ENCODE measurements at places on chromosomes 7 and 10. TPM values are rescaled to one million over a fixed set of nuclear protein-coding genes. Genes with fewer than 3 reads are reported as not detected.

The DMTF1 gene
- 61.7 TPM for total RNA-seq

The ITIH5 gene
- 1.4 TPM for total RNA-seq

The ACTR3C gene
- total RNA-seq = 0.19 TPM

The SPDYE9 gene
- total RNA-seq = not detected

The MACROH2A2 gene
- total RNA-seq = 2.9 TPM

The SPDYE5 gene
- total RNA-seq = not detected

The SCART1 gene
- total RNA-seq = 1.1 TPM

The SLIT1 gene
- total RNA-seq = under 0.01 TPM

The COL28A1 gene
- under 0.01 TPM for total RNA-seq

The PRKAR2B gene
- total RNA-seq = 1.3 TPM

The PRSS1 gene
- total RNA-seq = not detected

The SLC26A4 gene
- 1.7 TPM for total RNA-seq

The POLR2J2 gene
- total RNA-seq = 1.7 TPM

The SYT15B gene
- total RNA-seq = 0.28 TPM

The TTYH3 gene
- total RNA-seq = 25.9 TPM

The TACR2 gene
- 0.19 TPM for total RNA-seq

The GIMAP8 gene
- total RNA-seq = 0.28 TPM

The CLCN1 gene
- total RNA-seq = not detected

The TFPI2 gene
- 417 TPM for total RNA-seq

The CPA4 gene
- 24.3 TPM for total RNA-seq

The OR6V1 gene
- total RNA-seq = not detected

The GALNT17 gene
- total RNA-seq = not detected

The TAS2R41 gene
- total RNA-seq = not detected

The OR2A12 gene
- total RNA-seq = not detected

The CUL1 gene
- 47.6 TPM for total RNA-seq

The GTF2IRD1 gene
- 4.4 TPM for total RNA-seq

The GRM8 gene
- under 0.01 TPM for total RNA-seq

The GNAT3 gene
- 0.28 TPM for total RNA-seq

The SLC13A1 gene
- total RNA-seq = not detected

The ATG9B gene
- 2.0 TPM for total RNA-seq

The ZNF655 gene
- 46.8 TPM for total RNA-seq

The APBB1IP gene
- 0.19 TPM for total RNA-seq

The HOXA9 gene
- total RNA-seq = not detected

The KAT6B gene
- total RNA-seq = 28.2 TPM

The CPA1 gene
- not detected for total RNA-seq

The PTPRZ1 gene
- total RNA-seq = under 0.01 TPM

The MYOZ1 gene
- total RNA-seq = 0.19 TPM

The PAOX gene
- 4.8 TPM for total RNA-seq

The MAGI2 gene
- 3.3 TPM for total RNA-seq

The STMP1 gene
- total RNA-seq = 18.6 TPM

The PTN gene
- total RNA-seq = 8.2 TPM

The DNAJC12 gene
- total RNA-seq = 9.6 TPM

The ZNF488 gene
- not detected for total RNA-seq

The MSS51 gene
- total RNA-seq = 2.3 TPM

The CTAGE4 gene
- 0.28 TPM for total RNA-seq

The LIPF gene
- not detected for total RNA-seq

The GBX1 gene
- total RNA-seq = not detected

The AKR1B15 gene
- not detected for total RNA-seq

The DNAH11 gene
- total RNA-seq = 4.0 TPM

The NXPH1 gene
- not detected for total RNA-seq

The SLC18A2 gene
- total RNA-seq = not detected

The NPTX2 gene
- 5.4 TPM for total RNA-seq

The ANKIB1 gene
- 93.3 TPM for total RNA-seq

The FAM25A gene
- not detected for total RNA-seq

The ANKRD1 gene
- total RNA-seq = 169 TPM

The ST8SIA6 gene
- not detected for total RNA-seq

The TCAF2 gene
- total RNA-seq = 6.5 TPM

The HELLS gene
- total RNA-seq = 11.6 TPM

The PDE6C gene
- total RNA-seq = not detected

The TFR2 gene
- 0.77 TPM for total RNA-seq

Measured in regular cardiac myocyte (primary cell).